Left kidney (tissue), 8 donors: ENCODE measurements at places on chromosomes 1 and 21. TPM values are rescaled to one million over a fixed set of nuclear protein-coding genes. Genes with fewer than 3 reads are reported as not detected.

DNA sequence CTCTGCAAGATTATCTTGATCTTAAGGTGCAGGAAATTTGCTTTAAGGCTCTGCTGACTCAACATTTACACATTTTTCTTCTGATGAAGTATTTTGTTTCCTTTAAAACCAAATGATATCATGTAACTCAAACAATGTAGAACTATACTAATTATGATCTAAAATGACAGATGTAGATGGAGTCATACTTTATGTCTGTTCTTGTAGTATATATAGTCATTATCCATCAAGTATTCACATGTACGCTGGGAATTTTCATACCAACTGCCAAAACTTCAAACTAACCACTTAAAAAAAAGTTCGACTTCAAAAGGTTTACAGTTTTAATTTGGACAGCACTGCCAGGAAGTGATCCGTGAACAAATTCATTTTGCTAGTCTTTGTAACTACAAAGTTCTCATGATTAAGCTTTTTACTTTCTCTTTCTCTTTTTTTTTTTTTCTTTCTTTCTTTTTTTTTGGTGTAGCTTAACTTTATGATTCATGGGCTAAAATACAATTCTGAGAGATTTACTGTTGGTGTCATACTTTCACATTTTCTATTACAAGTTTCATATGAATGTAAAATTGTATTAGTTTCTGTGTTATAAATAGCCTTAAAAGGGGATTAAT lies 509.0 kb upstream of the CXADR start:
- no peak for DNase-seq

DNA sequence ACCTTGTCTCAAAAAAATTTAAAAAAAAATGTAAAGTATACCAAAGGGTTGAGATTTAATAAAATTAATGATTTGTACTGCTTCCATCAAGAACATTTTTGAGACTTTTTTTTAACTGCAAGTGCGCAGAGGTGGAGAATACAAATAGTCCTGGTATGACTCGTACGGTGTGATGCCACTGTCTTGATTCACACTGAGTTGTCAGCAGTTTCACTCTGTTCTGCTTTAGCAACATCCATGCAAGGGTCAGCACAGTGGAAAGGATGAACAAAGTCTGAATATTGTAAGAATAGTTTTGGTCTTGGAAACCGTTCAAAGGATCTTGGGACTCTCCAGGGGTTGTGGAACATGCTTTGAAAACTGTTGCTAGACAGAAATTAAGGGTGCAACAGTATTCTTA lies 40.2 kb downstream of the EXO1 start:
- DNase-seq: no peak

- peak; percentile 84 for DNase-seq
Measured at GRCh38 chr21:28111151-28111619, 881.5 kb downstream of the LTN1 start.

CNKSR1 gene
- polyA plus RNA-seq: 15.4 TPM
